ENCODE measurements at places on chromosomes 6 and 20.

DNA sequence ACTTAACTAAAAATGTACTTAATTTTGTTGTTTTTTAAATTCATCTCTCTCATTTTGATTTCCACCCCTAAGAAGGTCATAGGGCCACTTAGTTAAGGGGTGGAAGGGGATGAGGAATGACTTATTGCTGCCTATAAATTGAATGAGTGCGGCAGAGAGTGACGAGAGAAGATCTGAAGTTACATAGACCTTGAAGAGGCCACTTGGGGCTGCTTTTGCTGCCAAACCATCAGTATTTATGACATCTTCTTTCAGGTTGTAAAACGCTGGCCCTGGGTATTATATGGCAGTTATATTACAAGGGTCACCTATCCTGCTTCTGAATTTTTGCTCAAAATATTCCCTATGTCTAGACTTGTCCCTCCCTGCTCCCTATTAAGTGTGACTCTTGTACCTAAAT, 119.6 kb upstream of the RIMS1 start:
- no peak for DNase-seq

GRCh38 chr6:89034586-89035251, 45.8 kb upstream of the PNRC1 start:
- peak; percentile 57 for DNase-seq

- no peak for DNase-seq
Observed at GRCh38 chr6:154292855-154293519, 63.6 kb downstream of the IPCEF1 start.

DNA sequence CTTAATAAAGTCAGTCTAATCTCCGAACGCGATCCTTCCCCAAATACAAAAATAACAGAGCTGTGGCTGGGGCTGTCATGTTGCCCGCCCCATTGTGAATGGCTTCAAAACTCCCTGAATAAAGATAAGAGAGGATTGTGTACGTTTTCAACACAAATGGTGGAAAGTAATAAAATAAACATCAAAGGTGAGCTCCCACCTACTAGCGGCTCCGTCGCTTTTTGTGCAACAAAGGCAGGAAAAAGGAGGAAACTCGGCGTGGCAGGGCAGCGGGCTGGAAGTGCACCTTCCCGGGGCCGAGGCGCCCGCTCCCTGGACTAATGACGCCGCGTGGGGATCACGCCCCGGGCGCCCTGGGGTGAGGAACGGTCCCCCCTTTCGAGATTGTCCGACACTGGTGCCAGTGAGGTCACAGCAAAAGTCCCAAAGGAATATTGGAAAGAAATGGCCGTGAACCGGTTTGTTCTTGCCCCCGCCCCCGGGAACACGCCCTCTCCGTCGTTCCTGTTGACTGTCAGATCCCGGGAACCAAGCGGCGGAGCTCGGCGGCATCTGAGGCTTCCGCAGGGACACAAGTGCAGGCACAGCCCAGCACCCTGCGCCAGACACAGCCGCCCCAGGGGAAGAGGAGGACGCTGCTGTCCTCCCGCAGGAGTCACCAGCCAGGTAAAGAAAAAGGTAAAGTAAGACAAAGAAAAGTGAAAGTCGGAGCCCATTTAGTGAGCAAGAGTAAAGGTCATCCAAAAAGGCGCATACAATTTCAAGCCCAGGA, 1.1 kb upstream of the FOXQ1 start:
- DNase-seq: no peak

DNA sequence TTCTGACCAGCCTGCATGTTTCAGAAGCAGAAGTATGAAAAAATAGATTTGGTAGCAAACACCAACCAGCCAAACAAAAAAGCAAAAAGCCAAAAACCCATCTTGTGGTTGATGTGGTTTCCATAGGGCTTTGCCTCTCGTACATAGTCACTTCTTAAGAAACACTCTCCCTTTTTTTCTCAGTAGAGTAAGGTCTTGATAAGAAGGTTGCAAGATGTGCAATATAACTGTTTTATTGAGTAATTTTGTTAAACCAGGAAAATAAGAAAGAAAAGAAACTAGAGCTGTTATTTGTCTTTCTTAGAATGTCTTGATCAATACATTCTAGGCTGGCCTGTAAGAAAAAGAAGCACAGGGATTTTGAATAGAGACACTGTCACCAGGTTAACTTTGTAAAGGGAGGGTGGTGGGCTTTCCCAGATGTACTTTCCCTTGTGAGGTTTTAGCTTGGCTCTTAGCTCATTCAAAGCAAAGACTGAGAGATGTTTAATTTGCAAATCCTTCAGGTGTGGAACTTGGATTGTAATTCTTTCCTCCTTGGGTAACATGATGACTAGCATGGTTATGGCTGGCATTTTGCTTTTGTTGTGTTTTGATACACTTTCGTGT, 49.7 kb downstream of the AKAP12 start:
- no peak for DNase-seq

GRCh38 chr6:119296036-119297035, 53.2 kb downstream of the MAN1A1 start:
- no peak for DNase-seq

DNA sequence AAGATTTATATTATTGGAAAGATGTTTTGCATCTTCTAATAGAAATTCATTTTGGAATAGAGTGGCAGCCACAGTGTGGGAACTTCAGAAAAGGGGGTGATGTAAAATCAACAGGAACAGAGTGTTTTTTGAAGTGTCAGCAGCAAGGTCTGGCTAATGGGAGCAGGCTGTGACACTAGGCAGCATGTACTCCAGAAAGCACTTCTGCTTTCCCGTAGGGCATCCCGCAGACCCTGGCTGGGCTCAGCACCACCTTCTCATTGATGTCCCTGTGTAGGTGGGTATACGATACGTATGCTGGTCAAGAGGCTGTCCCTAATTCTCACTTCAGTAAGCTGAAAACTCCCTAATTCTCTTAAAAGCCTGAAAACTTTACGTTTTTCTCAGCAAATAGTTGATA, 74.7 kb downstream of the EYA4 start:
- DNase-seq: no peak

DNA sequence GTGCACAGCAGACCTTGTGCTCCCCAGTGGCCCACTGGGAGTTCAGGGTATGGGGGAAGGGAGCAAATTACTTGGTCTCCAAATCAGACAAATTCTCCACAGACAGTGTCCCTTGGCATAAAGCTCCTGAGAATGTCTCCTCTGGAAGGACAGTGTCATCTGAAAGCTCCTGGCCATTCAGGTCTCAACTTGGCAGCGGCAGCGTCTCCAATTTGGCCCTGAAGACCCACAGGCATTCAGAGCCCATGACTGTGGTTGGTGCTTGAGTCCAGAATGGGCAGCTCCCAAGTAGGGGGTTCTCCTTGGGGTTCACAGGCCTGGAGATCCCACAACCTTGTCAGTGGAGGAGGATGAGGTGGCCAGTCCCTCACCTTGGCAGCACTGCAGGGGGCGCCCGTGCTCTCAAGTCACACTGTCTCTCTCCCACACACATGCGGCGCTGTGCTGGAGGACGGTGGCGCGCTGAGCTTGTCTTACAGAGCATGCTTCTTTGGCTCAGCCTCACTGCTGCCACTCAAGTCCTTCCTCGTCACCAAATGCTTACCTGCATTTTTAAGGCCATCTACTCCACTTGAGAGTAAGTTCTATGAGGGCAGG, 20.7 kb downstream of the DYNLRB1 start:
- peak; percentile 78 for DNase-seq

GRCh38 chr6:25363427-25363826, 84.3 kb downstream of the CARMIL1 start:
- DNase-seq: no peak

- no peak for DNase-seq
Observed at GRCh38 chr20:49712118-49712517, 1.6 kb downstream of the B4GALT5 start.

DNA sequence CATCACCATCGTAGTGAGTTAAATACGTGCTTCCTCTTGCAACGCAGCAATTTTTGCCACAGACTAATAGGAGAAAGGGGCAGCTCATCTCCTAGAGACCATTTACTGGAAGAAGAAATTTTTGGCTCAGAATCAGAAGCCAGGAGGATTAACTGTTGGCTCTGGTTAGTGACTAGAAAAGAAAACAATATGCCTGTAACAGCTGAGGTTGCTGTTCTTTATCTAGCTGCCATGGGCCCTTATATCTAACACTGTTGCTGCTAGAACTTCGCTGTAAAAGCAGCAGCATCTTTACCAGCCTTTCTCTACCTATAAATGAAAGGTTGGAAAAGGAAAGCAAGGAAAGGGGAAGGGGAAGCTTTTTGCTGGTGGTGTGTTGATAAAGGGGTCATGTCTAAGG, 65.9 kb downstream of the FAM135A start:
- DNase-seq: no peak
